ENCODE measurements at places on chromosomes 2 and 18. TPM values are rescaled to one million over a fixed set of nuclear protein-coding genes. Genes with fewer than 3 reads are reported as not detected.

Gene VAMP8
- total RNA-seq: not detected

Gene FBXO36
- 3.8 TPM for total RNA-seq

Gene ID2
- 161 TPM for total RNA-seq

Gene ZSCAN30
- total RNA-seq: 7.5 TPM

Gene CD8B2
- total RNA-seq: not detected

Gene RPRM
- total RNA-seq: not detected

Gene FHOD3
- total RNA-seq: 0.53 TPM

Gene ABCA12
- total RNA-seq: not detected

Gene CHST10
- total RNA-seq: 18.6 TPM

Gene METTL8
- 19.5 TPM for total RNA-seq

Gene HPCAL1
- total RNA-seq: 60.3 TPM

Gene NT5DC4
- total RNA-seq: not detected

Gene REEP1
- total RNA-seq: 0.78 TPM

Gene ERCC3
- total RNA-seq: 44.7 TPM

Gene ARHGEF4
- total RNA-seq: 3.9 TPM

Gene ZC3H6
- 5.6 TPM for total RNA-seq

Gene ASAP2
- 12.9 TPM for total RNA-seq

Gene IL36B
- total RNA-seq: not detected

Gene CACNB4
- total RNA-seq: not detected

Gene SIX3
- not detected for total RNA-seq

Gene EMX1
- not detected for total RNA-seq

Gene MAL
- total RNA-seq: not detected

Gene PCARE
- total RNA-seq: not detected

Gene FBXO41
- 0.72 TPM for total RNA-seq

Gene LYPD6B
- 35.7 TPM for total RNA-seq

Gene TLX2
- total RNA-seq: not detected

Gene STK39
- total RNA-seq: 18.3 TPM

Gene FAM237A
- total RNA-seq: not detected

Gene KIAA2012
- total RNA-seq: 0.03 TPM

Gene ABCG8
- total RNA-seq: not detected

Gene SNED1
- 24.9 TPM for total RNA-seq

All from SJSA1 (cell line).